ENCODE measurements at places on chromosomes 3 and 15.

GRCh38 chr15:58521293-58521991 lies 89.7 kb downstream of the LIPC start:
- peak; percentile 80 for DNase-seq

DNA sequence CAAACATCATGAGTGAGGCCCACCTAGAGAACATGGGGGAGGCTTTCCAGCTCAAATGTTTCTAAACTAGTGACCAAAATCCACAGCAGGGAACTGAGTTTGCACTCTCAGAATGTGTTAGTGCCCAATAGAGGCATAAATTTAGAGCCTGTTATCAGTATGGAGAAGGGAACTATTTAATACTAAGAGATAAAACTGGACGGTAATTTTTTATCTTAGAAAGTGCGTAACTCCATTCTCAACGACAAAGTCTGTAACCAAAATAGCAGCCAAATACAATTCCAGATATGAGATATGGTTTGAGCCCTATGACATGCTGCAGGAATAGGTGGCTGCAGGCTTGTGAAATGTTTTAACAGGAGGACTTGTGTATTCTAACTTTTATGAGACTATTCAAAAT lies 3.5 kb downstream of the B3GALNT1 start:
- no peak for DNase-seq

- no peak for DNase-seq
Measured at GRCh38 chr15:29593111-29593510, 229.2 kb downstream of the TJP1 start.

- no peak for DNase-seq
Measured at GRCh38 chr15:38877471-38877870, 312.9 kb upstream of the RASGRP1 start.

DNA sequence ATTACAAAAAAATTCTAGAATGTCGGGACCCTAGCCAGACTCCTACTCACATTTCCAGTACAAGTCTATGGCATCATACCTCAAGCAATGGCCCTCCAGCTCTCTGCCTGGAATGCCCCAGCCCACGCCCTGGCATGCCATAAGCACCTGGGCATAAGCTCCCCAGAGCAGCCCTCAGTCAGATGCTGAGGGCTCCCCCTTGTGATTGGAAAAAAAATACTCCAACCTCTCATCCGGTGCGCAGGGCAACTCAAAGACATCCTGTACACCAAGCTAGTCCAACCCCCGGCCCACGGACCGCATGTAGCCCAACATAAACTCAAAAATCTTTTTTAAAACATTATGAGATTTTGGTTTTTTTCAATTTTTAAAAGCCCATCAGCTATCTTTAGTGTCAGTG lies 115.4 kb downstream of the NEK10 start:
- DNase-seq: peak; percentile 58

DNA sequence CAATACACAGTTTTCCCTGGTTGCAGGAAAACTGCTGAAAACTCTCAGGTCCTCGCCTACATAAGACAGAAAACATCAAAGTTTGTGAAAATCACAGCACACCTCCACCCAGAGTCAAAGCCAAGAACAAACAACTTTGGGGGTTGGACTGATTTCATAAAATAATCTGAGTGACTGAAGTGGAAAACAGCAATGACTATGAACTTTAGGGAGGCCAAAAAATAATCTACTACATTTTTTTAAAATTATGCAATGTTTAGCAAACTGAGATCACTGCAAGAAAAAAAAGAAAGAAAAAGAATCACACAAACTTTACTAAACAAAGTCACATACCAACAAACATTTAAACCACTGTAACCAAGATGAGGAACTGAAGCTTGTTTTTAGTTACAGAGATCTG lies 15.9 kb upstream of the FOXP1 start:
- peak; percentile 61 for DNase-seq

DNA sequence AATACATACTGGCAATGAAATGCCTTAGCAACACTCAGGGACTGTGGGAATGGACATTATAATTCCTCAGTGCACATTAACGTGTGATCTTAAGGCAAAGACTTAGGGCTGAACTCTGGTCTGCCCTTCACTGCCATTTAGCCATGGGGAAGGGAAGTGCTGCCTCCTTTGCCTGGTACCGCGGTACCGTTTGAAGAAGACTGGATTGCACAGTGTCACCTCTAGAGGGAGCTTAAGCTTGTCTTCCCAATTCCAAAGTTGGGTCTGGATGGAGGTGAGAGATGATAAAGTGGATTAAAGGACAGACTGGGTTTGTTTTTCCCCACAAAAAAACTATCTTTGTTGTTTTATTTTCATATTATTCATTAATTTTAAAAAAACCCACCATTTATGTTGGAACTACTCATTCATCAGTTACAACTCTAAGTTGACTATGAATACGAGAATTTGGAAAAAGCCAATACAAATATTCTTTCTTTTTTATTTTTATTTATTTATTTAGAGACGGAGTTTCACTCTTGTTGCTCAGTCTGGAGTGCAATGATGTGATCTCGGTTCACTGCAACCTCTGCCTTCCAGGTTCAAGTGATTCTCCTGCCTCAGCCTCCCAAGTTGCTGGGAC lies 60.0 kb upstream of the SYN2 start:
- DNase-seq: peak; percentile 54

DNA sequence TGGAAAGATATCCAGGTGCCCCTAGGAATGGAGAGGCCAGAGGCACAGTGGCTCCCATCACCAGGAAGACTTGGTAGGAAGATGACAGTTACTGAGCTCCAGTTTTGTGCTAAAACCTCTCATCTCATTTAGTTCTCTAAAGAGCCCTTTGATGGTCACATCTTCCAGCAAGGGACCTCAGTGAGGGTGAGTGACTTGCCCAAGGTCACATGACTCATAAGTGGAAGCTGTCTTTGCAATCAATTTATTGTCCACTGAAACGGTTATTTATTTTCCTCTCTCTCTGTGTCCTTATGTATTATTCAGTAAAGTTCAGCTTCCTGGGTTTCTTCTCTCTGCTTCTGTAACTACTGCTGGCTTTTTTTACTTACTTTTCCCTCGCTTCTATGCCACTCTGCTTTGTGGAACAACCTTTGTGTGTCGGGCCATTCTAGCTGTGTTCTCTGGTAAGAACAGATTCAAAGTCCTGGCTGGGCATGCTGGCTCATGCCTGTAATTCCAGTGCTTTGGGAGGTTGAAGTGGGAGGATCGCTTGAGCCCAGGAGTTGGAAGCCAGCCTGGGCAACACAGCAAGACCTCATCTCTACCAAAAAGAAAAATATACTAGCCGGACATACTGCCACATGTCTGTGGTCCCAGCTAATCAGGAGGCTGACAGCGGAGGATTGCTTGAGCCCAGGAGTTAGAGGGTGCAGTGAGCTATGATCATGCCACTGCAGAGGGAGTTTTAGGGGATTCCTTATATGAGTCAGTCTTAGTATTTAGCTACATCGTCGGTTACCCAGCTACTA lies 55.9 kb downstream of the PDIA5 start:
- DNase-seq: peak; percentile 49

All from GM23248 (cell line).